Suppressor macrophage treated with lipopolysaccharide for 4 hours (primary cell): ENCODE measurements at places on chromosomes 7 and 10.

DNA sequence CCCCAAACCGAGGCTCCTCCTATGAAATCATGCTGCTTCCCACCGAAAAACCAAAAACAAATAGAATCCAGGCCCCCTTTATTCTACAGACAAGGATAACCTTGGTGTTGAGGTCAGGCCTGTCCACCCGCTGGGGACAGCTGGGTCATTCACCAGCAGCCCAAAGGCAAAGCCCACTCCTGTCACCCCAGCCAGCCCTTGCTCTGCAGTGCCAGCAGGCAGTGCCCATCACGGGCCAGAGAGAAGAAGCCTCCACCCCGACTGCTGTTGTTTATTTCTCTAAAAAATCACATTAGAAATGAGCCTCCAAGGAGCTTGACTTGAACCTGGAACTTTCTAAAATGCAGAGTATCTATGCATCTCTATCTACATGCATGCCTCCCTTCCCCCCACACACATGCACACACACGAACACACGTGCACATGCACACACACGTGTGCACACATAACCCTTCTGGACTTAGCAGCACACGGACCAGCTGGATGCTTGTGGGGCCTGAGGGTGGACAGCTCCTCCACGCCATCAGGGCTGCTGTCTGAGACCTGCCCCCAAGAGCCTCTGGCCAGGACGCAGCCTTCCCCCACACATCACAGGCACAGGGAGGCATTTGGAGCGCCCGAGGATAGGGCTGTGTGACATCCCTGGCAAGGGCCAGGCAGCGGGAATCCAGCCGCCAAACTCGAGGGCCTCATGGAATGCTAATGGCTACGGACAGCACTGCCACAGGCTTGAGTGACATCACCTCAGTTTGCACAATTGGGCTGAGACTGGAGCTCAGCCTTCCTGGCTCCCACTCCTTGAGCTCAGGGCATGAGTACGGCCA is 22.8 kb downstream of the PRKAG2 start:
- no peak for DNase-seq

GRCh38 chr7:101121991-101122932 is 4.6 kb upstream of the SERPINE1 start:
- DNase-seq, result peak; percentile 75

DNA sequence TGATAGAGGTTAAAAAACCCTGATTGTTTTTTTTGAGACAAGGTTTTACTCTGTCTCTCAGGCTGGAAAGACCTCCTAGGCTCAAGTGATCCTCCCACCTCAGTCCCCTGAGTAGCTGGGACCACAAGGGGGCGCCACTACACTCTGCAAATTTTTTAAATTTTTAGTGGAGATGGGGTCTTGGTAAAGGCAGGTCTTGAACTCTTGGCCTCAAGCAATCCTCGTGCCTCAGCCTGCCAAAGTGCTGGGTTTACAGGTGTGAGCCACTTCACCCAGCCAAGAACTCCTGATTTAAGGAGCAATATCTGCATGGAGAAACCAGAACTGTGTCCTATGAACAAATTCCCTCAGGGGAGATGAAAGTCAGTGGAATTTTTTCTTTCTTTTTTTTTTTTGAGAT is 7.3 kb upstream of the KLHDC10 start:
- DNase-seq, result peak; percentile 78

DNA sequence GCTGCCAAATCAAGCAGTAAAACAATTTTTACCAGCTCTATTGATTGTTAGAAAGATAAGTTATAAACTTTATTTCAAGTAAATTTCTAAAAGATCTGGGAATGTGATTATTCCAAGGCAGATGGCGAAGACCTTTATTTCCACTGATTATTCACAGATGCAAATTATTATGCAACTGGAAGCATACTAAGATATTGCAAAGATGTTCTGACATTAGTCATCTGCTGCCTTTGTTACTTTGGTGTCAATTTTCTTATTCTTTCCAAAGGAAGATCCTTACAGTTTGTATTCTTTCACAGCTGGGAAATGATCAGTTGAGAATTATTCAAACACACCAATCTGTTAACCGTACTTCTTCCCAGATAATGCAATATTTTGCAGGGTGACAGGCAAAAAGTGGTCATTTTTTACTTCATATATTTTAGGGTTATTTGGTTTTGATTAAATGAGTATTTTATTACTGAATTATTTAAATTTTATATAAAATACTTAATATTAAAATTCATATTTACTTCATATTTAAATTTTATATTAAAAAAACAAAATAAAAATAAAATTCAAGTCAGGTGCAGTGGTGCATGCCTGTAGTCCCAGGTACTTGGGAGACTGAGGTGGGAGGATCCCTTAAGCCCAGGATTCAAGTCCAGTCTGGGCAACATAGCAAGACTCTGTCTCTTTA is 171.3 kb downstream of the FZD1 start:
- no peak for DNase-seq

DNA sequence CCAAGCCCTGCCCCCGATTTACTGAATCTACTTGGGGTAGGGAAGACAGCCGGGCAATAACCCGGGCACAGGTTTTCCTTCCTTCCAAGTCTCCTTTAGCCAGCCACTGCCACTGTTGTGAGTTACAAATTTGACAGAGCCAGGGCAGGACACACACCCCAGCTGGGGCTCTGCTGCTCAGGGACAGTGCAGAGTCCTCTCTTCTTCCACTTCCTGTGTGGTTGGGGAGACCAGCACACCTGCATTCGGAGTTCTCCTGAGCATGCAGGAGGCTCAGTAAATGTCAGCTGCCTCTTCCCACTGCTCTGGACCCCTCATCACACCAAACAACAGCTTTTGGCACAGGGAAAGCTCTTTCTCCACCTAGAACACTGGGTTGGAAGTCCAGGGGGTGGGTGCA is 21.3 kb downstream of the CHST15 start:
- no peak for DNase-seq

GRCh38 chr10:30171601-30172000 is 112.2 kb upstream of the JCAD start:
- no peak for DNase-seq

GRCh38 chr10:98910048-98910447 is 325.6 kb downstream of the HPSE2 start:
- no peak for DNase-seq

DNA sequence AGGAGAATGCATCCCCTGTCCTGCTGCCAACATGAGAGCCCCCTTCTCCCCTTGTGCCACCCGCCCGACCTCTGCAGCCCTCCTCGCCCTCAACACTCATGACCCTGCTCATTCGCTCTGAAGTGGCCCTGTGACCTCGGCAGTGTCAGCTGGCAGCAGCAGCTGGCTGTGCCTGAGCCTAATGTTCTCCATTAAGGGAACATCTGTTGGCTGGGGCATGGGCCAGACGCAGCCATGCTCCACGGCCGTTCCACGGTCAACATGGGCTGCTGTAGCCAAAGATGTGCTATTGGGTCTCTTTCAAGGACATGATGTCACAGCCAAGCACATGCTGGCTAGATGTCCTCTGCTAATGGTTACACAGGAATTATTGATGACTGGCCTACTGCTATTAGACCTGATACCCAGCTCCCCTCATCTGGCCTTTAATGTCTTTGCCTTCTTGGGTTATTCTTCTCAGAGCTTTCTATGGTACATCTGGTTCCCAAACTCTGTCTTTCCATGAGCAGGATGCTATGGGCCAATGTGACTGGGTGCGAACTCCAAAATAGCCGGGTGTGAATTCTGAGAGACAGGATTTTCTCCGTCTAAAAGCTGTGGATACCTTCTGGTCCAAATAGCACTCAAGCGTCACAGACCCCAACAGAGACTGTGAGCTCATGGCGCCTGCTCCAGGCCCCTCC is 22.4 kb downstream of the ADCYAP1R1 start:
- DNase-seq, result no peak

- no peak for DNase-seq
Measured at GRCh38 chr10:80281292-80281691, 8.2 kb downstream of the MAT1A start.

DNA sequence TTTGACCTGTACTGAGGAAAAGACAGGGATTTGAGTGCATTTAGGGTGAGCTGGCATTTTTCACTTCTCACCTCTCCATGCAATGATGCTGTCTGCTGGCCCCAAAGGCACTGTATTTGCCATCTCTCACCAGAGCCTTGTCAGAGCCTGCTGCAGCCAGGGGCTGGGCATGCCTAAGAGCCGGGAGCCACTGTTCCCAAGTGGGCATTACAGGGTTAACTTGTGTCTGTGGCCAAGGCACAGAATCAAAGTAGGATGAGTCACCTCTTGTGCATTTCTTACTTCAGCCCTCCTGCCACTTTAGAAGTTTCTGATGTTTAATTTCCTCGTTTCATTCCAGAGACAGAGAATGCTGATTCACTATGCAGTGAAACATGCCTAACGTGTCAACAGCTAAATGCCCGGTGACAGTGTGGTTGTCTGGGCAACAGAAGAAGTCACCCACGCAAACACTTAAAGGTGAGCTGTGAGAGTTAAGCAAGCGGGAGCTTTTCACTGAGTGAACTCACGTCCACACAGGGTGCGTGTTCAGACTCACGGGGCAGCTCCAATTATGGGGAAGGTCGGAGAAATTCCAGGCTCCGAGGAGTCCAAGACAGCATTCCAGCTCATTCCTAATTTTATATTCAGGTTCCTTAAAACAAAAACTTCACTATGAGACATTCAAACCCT is 57.1 kb upstream of the IGFBP3 start:
- DNase-seq, result no peak

DNA sequence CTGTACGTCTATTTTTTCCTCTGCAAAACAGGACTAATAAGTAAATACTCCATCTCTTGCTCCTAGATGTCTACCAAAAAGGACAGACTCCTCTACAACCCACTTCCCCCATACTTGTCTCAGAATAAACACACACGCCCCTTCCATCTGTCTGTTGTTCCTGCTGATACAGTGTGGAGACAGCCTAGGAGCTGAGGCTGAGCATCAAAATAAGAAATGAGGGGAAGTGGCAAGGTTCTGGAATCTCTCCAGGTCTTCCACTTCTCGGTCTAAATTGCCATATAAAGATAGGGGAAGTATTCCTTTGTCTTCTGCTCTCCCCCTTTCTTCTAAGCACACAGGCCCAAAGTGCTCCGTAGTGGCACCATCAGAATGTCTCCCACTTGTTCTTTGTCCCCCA is 30.8 kb upstream of the VSIR start:
- DNase-seq, result peak; percentile 58

DNA sequence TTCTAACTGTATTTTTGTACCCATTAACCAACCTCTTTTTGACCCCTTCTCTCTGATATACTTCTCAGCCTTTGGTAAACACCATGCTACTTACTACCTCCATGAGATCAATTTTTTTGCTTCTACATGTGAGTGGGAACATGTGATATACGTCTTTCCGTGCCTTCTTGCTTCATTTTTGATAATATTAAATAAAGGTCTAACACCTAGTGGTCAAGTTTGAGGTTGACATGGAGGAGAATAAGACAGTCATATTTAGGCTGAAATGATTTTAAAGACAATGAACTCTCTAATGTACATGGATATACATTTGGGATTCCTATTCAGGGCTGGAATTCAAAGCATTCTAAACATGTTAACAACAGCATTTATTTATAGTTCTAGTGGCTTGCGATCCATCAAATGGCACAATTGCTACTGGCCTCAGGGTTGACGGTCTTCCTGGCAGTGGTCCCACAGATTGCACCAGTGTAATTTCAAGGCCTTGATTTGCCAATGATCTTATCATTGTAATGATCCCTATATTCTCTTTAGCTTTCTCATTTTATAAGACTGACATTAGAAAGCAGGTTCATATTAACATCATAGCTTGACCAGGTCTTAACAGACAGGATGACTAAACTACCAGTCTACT is 315.9 kb upstream of the ETV1 start:
- no peak for DNase-seq

DNA sequence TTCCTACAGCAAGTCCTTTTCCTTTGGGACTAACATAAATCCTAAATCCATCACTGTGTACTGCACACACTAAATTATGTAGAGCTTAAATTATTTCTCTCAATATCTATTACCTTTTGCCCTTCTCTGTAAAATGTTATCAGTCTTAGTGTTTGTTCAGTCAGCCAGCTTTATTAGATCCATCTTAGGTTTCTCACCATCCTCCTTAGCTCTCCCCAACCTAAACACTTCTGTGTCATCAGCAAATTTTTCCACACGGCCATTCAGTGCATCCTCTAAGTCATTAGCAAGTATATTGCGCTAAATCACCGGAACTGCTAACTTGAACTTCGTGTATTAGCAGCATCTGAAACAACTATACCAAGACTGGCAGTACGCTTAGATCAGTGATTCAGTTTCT is 142.1 kb upstream of the ZNF438 start:
- no peak for DNase-seq

DNA sequence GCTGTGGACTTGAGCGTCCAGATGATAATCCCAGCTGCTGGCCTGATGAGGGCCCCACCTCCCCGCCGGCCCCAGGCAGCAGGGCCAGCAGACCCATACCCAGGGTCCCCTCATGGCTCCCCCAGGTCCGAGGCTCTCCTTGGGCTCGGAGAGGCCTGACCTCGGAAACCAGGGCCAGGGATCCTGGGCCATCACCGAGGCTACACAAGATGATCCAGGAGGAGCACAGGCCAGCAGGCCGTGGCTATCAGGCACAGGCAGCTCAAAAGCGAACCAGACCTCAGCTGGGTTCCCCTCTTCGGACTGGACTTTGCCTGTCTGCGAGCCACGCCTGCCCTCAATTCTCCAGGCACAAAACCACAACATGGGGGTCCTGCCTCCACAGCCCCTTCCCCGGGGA is 17.4 kb downstream of the PDGFA start:
- no peak for DNase-seq

DNA sequence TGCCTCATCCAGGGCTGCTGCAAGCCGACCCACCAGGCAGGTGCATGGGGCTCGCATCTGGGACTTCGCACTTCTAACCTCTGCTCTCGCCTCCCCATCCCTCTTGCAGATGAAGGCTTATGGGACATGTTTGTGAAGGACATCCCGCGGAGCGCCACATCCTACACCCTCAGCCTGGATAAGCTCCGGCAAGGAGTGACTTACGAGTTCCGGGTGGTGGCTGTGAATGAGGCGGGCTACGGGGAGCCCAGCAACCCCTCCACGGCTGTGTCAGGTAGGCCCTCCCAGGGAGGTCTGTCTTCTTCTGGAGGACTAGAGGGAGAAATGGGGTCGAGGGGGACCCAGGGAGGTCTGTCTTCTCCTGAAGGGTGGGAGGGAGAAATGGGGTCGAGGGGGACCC is 448.9 kb upstream of the FOXK1 start:
- no peak for DNase-seq
